Esophagus muscularis mucosa (tissue), 4 donors: ENCODE measurements at places on chromosomes 1 and 21. TPM values are rescaled to one million over a fixed set of nuclear protein-coding genes. Genes with fewer than 3 reads are reported as not detected.

Gene RAB25
- not detected for total RNA-seq

Gene CRYBG2
- total RNA-seq, result not detected

Gene WDR3
- total RNA-seq, result 12.4 TPM

Gene CDCA8
- not detected for total RNA-seq

Gene ARL8A
- total RNA-seq, result 41.1 TPM
